ENCODE measurements at places on chromosomes 1 and 21.

DNA sequence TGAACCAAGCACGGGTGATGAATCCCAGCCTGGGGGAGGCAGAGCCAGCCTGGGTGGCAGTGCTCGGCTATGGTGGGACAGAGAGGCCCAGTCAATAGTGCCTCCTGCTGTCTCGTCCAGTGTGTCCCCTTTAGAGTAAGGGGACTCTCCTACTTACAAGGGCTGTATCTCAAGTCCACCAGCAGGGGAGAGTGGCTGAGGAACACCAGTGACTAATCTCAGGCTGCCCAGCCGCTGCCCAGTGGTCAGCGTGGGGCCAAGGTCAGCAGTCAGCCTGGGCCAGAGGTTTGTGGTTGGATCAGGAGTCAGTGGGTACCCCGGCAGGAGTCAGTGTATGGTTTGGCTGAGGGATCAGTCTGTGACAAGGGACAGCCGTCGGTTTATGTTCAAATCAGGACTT, 109.2 kb upstream of the RUNX3 start:
- H3K27ac ChIP-seq = no peak overlapping the region
- H3K36me3 ChIP-seq = no peaks in the 10 kb centered on the region
- DNase-seq = no peak

DNA sequence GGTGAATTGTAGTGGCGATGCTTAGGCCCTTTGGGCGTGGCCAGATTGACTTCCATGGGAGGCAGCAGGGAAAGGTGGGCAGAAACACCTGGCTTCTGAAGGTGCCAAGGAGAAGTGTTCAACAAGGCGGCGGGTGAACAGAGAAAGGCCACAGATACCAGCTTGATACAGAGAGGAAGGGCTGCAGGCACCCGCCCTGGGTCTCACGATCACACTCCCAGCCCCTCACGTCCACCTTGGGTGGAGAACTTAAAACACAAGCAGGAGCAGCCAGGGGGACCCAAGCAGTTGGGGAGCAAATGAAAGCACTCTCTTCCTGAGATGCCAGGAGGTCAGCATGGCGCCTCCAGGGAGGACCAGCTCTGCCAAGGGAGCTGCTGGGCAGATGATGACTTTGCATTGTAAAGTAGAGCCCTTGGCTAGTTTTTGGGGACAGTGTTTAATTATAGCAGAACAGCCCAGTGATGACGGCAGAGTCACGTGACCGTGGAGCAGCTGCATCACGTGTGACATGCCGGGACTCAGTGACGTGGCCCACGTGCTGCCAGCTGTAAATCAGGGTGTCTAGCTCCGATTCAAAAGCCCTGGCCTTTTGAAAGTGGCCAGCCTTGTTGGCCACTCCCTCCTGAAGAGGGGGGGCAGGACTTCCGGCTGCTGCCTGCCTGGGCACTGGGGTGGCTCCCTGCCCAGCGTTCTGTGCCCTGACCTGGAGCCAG, 19.0 kb downstream of the SLC37A1 start:
- no peaks in the 10 kb centered on the region for H3K27me3 ChIP-seq
- no peak overlapping the region for H3K27ac ChIP-seq
- H3K4me1 ChIP-seq = no peaks in the 10 kb centered on the region
- no peak for DNase-seq
- no peak overlapping the region for H3K4me3 ChIP-seq

DNA sequence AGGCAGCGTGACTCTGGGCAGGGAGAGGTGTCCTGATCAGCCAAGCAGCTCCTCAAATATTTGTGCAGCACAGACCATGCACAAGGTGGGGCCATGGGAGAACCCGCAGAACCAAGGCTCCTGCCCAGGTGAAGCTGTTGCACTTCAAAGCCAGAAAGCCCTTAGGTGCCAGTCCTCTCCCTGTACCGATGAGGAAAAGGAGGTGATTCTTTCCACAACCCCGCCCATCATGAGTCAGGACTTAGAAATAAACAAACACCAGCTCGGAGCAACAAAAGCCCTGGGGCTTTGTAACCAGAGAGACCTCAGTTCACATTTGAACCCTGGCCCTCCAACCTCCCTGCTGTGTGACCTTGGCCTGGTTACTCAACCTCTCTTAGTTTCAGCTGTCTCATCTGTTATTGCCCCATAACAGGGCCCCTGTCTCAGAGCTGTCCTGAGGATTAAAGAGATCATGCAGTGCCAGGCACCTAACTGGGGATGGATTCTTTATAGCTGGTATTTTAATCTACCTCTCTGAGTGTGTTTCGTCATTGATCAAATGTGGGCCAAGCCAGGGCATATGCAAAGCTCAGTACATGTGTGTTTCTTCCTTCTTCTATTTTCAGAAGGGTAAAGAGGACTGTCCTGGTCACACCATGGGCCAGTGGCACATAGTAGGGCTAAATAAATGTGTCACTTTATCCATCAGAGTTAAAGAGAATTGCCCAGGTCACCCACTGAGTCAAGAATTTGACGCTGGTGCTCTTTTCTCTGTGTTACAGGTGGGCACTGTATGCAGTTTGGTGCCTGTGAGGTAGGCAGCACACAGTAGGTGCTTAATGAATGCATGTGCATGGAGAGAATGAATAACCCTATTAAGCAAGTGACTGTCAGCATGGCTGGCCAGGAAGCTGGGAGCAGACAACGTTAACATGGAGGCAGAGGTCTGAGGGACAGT, 1.4 kb downstream of the LDLRAD1 start:
- H3K27ac ChIP-seq = peak overlapping the region; percentile 61
- no peak overlapping the region for H3K4me3 ChIP-seq
- H3K27me3 ChIP-seq = no peaks in the 10 kb centered on the region
- DNase-seq = peak; percentile 74

DNA sequence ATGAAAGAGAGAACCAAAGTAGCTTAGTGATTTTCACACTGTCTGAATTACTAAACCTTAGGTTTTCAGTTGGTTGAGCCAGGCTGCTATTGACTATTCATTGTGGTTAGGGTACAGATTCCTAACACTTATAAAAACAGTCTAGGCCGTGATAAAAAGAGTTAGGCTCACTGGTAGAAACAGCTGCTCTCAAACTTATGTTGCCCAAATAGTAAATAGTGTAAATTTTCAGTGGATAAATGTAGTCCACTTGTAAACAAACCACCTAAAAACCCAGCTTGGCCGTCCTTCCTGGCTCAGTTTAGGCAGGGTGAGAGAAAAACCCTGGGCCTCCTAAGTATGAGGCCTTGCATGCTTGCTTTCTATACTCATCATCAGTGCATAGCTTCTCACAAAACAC, 34.9 kb downstream of the ARID1A start:
- H3K27me3 ChIP-seq = no peaks in the 10 kb centered on the region
- no peak for DNase-seq
- no peak overlapping the region for H3K27ac ChIP-seq
- H3K36me3 ChIP-seq = peaks cover 9% of the 10 kb centered on the region
- H3K4me1 ChIP-seq = peaks cover 7% of the 10 kb centered on the region

GRCh38 chr1:232470711-232471110, 159.2 kb downstream of the SIPA1L2 start:
- no peaks in the 10 kb centered on the region for H3K27me3 ChIP-seq
- H3K36me3 ChIP-seq = no peaks in the 10 kb centered on the region
- H3K4me1 ChIP-seq = no peaks in the 10 kb centered on the region

DNA sequence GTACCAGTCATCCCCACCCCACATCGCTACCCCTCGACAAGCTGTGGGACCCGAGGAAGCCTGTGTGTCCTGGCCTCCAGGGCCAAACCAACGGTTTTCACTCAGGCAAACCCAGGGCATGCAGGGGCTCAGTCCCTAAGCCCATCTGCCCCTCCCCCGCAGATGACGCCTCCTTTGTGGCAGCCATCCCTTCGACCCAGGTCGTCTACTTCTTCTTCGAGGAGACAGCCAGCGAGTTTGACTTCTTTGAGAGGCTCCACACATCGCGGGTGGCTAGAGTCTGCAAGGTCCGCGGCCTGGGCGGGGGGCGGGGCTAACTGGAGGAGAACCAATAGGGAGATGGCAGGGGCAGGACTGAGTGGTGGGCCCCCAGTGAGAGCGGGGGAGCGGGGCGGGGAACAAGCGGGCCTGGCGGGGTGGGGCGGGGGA, 7.4 kb downstream of the SEMA4A start:
- no peaks in the 10 kb centered on the region for H3K4me1 ChIP-seq
- no peaks in the 10 kb centered on the region for H3K27me3 ChIP-seq
- peak overlapping the region; percentile 94 for H3K27ac ChIP-seq
- no peaks in the 10 kb centered on the region for H3K36me3 ChIP-seq

- DNase-seq = no peak
- no peaks in the 10 kb centered on the region for H3K36me3 ChIP-seq
- H3K27me3 ChIP-seq = no peaks in the 10 kb centered on the region
Measured at GRCh38 chr1:156244712-156245111, 2.7 kb downstream of the BGLAP start.

- H3K27ac ChIP-seq = no peak overlapping the region
- no peak for DNase-seq
- H3K4me3 ChIP-seq = no peak overlapping the region
- H3K4me1 ChIP-seq = no peaks in the 10 kb centered on the region
- no peaks in the 10 kb centered on the region for H3K36me3 ChIP-seq
Measured at GRCh38 chr1:1760715-1761114, 17.6 kb downstream of the NADK start.

DNA sequence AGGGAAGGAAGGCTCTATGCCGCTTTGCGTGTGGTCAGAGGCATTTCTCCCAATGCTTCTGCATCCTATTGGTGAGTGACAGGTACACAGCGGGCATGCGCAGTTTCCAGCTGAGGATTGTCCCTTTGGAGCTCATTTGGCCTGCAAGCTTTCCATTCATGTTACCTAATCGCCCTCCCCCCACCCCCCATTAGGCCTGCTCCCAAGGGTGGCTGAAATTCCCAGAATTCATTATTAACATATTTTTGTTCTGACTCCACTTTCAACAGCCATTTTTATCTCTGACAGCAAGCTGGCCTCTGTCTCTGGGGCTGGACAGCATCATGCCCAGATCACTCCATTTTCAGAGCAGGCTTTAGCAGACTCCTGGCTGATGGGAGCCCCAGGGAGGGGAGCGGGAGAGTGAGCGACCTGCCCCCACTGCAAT, 25.6 kb downstream of the MIS18A start:
- no peak overlapping the region for H3K4me3 ChIP-seq
- no peaks in the 10 kb centered on the region for H3K36me3 ChIP-seq
- no peaks in the 10 kb centered on the region for H3K27me3 ChIP-seq
